ENCODE measurements at places on chromosomes 11 and 22.

- DNase-seq = no peak
Observed at GRCh38 chr22:41674846-41675340, 13.8 kb downstream of the SNU13 start.

DNA sequence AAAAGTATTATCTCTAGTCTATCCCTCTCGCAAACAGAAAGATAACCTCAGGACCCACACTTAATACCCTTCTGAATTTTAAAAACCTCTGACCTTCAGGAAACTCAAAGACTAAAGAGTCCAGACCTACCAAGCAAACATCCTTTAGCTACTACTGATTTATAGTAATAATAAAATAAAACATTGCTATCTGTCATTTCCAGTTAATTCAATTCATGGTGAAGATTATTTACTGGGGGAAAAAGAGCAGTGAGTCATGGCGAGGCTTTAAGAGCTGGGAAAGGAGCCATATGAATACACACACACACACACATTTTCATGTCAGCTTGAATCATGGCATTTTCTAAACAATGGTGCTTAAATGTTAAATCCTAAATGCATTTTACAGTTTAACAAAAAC is 87.1 kb downstream of the FAM76B start:
- no peak for DNase-seq

DNA sequence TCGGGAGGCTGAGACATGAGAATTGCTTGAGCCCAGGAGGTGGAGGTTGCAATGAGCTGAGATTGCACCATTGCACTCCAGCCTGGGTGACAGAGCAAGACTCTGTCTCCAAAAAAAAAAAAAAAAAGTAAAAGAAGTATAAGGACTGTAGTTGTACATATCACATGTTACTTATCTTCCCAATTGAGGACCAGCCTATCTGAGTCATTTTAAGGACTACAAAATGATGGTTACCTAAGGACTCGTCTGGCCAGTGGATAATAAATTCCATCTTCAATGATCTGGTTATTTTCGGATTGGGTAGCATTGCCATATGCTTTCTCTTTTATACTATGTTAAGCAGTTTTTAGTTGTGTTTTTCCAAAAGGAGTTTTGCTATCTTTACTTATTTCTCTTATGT is 55.3 kb downstream of the PPFIA1 start:
- no peak for DNase-seq

DNA sequence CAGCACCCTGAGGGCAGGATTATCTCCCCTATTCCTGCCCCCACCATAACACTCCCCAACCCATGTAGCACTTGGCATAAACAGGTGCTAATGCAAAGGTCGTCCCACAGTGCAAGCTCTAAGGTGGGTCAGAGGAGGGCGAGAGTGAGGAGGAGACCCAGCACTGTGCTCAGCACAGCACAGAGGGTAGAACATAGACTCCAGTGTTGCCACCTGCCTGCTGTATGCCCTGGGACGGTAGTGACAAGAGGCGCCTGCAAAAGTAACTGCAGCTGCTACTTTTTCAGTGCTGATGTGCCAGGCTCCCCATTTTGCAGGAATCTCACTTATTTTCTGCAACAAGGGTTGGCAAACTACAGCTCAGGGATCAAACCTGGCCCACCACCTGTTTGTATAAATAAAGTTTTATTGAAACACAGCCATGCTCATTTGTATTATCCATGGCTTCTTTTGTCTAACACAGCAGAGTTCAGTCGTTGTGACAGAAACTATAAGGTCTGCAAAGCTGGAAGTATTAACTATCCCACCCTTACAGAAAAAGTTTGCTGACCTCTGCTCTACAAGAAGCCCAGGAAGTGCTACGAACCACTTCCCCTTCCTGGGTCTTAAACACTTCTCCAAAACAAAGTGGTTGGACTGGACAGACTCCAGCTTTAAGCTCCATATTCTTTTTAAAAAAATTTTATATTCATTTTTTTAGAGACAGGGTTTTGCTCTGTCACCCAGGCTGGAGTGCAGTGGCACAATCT is 16.9 kb upstream of the CDC42BPG start:
- DNase-seq = no peak

DNA sequence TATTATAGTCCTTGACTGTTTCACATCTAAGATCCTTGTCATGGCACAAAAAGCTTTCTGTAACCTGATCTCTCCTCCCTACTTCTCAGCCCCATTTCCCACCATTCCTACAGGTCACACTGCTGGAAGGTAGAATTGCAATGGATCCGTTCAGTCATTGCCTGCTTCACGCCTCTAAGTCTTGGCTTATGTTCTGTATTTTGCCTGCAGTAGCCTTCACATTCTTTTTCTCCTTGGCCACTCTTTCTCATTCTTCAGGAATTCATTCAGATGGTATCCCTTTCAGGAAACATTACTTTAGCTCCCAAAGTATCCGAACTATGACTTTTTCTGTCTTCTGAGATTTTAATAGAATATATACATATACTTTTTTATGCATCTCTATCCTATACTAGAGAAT is 731.5 kb downstream of the NTM start:
- no peak for DNase-seq

DNA sequence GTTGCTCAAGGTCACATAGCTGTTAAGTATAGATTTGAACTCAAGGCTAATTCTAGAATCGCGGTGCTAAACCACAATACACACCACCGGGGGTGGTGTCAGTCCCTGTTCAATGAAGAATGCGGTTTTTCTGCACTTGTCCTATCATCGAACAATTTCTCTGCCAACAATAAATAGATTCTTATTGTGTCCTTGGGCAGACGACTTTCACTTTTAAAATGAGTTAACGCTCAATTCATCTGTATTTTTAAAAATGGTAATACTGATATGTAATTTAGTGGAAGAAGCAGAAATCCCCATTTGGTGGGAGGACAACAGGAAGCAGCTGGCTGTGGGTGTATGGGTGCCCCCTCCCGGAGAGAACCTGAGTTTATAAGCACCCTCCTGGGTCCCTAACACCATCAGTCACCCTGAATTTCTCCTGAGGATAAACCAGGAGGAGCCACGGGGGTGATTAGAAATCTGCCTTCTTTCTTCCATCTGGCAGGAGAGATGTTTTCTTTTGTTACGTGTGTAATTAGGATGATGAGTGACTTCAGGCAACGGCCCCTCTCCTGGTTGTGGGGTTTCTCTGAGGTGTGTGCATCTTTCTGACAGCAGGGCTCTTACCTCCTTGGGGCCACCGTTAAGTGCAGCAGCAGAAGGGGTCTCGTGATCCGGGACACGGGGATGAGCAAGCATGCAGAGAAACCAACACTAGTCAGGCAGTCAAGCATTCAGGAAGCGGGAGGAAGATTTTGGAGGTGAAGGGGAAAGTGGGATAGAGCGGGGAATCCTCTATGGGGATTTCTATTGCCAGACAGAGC is 87.7 kb downstream of the GRAMD1B start:
- DNase-seq = peak; percentile 61

DNA sequence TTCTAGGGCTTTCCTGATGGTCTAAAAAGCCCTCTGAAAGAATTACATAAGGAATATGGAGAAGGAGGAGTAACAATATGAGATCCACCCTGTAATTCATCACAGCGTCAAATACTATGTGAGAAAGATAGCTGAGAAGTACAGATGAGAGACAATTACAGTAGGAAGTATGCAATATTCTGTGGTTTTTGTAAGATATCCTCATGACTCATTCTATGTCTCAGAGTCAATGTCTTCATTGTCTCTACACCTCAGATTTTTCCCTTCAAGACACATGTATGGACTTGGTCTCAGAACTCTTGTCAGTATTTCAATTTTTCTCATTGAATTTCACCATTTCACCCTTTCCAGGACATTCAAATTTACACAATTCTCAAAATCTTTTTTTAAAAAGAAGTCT is 343.3 kb upstream of the CTSC start:
- DNase-seq = no peak

- no peak for DNase-seq
Observed at GRCh38 chr11:12170984-12171383, 60.6 kb downstream of the MICAL2 start.

GRCh38 chr22:39808081-39808480 is 85.5 kb downstream of the ENTHD1 start:
- DNase-seq = no peak

- DNase-seq = no peak
Observed at GRCh38 chr11:12264361-12264760, 113.0 kb upstream of the PARVA start.

- no peak for DNase-seq
Observed at GRCh38 chr11:18878211-18878610, 61.0 kb downstream of the MRGPRX1 start.

DNA sequence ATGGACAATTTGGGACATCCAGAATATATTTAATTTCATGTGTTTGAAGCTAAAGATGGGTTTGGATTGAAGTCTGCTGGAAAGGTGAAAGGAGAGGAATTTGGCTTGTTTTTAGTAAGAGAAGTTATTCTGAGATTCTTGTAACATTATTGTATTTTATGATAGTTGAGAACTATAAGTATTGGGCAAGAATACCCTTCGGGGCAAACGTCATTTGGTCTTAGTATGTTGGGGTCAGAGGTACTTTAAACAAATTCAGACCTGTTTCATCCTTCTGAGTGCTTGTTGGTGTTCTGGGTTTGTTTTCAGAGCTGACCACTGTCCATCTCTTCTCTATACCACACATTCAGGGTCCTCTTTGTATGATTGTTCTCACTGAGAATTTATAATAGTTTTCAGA is 19.5 kb downstream of the PANX1 start:
- no peak for DNase-seq

All from GM20000 (cell line).